Activated CD8-positive, alpha-beta memory T cell treated with anti-CD3 and anti-CD28 coated beads for 48 hours (primary cell): ENCODE measurements at places on chromosomes 16 and 17.
A peak's percentile ranks its signal among the peaks of the same experiment; 100 is the strongest.

- no peak for DNase-seq
Measured at GRCh38 chr16:87094556-87094865, 222.7 kb downstream of the C16orf95 start.

- DNase-seq, result no peak
Measured at GRCh38 chr16:17460890-17461289, 9.9 kb downstream of the XYLT1 start.

GRCh38 chr17:67689534-67690177 is 28.1 kb upstream of the NOL11 start:
- peak; percentile 4 for DNase-seq

- DNase-seq, result no peak
Measured at GRCh38 chr17:32504166-32504990, 17.6 kb downstream of the CDK5R1 start.

GRCh38 chr17:8397636-8398035 is at the start of gene RNF222:
Gene RNF222, minus strand, starts transcription at chr17:8397827. Its CDS starts 4,366 bp downstream, at chr17:8393461.
- DNase-seq, result no peak

- DNase-seq, result peak; percentile 68
Measured at GRCh38 chr17:6913608-6914443, 82.0 kb upstream of the ALOX12 start.

DNA sequence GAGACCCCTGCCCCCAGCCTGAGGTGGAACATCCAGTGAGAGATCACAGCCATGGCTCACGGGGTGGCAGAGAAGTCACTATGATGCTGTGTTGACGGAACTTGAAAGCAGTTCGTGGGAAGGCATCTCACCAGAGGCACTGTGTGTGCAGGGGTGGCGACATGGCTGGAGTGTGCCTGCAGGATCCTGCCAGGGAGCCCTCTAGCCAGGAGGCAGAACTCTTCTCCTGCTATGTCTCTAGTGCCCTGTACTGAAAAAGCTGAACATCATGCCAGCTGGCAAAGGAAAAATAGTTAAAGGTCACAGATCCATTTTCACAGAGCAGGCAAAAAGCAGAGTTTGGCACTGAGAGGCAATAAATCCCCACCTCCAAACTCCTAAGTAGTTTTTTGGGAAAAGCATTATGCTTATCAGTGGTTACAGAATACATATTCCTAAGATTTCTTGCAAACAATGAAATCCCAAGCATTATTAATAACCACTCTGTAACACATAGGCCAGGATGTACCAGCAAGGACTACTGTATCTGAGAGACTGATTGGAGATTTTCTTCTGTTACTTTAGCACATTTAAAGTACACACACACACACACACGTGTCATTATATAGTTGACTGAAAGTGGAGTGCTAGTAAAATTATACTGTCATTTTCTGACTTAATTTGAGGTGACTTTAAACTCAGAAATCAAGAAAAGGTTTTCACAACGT is 36.8 kb downstream of the TNRC6C start:
- no peak for DNase-seq

GRCh38 chr17:59754552-59754951 is 47.1 kb downstream of the VMP1 start:
- DNase-seq, result no peak

DNA sequence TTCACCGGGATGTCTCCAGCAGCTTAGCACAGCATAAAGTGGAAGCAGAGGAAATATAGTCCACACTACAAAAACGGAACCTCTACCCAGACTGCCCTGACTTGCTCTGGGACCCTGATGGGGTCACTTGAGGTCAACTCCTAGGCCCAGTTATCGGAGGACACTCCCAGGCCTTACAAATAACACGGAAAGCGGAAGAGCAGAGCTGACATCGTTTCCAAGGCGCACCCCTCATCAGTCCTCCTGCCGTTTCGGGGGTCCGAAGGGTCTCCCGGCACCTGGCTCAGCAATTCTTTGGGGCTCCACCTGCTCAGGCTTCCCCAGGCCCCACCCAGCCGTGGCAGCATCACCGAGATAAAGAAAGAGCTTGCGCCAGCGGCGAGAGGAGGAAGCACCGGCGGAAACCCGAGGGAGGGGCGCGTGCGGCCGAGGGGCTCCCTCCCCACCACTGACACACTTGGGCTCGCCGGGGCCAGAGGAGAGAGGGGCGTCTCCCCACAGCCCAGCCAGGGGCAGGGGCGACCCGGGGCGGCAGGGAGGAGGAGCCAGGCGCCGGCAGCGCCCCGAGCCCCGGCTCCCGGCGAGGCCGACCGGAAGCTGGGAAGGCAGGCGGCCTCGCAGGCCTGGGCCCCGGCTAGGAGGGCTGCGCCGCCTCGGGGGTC is 727 bp downstream of the CORO7 start:
- DNase-seq, result no peak

DNA sequence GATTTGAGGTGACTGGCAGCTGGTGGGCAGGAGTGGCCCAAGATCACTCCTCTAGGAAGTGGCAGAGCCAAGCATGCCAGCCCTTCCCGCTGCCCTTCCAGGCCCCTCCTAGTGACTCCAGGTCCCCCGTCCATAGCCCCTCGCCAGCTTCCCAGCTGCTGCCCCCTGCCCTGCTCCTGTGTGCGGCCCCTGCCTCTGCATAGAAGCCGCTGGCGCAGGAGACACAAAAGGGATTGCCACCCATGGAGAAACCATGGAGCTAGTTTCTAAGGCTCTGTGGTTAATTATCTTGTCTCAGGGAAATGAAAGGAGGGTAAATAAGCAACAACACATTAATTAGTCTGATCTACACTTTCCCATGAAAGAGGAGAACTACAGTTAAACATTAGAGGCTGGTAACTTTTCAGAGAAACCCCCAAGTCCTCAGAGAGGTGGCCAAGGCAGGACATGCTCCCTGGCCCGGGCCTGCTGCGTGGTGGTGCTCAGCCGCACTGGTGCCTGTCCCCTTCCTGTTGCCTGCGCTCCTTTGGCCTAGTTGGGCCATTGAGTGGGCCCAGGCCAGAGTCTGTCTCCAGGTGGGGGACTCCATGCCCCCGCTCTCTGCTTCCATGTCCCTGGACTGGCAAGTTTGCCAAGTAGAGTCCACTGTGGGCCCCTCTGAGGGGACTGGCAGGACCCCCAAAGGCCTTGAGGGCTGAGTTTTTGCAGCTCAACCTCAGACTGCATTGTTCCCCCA is 65.2 kb downstream of the PRMT7 start:
- DNase-seq, result no peak

GRCh38 chr16:27284865-27285675 is 16.5 kb upstream of the NSMCE1 start:
- DNase-seq, result no peak

- no peak for DNase-seq
Measured at GRCh38 chr16:678858-679813, 1.1 kb upstream of the STUB1 start.

DNA sequence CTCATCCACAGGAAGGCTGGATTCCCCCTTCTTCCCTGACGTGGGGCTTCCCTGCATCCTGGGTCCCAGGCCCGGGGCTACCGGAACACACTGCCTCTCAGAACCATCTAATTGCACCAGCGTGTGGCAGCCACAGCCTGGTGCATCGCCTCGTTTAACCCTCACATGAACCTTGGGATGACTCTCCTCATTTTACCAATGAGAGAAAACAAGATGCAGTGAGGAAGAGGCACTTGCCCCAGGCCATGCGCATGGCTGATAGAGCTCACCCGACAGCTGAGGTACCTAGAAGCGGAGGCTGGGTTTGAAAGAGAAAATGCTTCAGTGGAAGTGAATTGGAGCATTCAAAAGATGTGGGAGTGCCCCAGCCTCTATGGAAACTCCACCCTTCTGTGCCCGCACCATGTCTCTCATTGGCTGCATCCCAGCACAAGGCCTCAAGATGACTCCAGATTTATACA is 162.3 kb downstream of the KATNIP start:
- DNase-seq, result no peak

DNA sequence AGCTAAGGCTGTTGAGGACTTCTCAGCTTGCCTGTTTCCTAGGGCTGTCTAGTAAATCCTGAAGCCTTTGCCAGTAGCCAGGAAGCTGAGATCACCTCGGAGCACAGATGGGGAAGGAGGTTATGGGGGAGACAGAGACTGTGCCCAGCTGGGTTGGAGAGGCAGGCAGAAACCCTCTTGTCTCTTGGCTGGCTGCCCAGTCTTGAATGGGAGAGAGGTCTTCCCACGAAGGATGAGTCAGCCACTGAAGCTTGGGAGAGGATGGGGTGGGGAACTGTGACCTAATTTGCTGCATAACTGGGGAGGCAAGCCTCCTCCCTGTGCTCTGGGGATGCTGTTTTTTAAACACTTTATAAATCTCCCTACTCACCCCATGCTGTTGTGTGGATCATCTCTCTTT is 69.8 kb downstream of the SHISA9 start:
- DNase-seq, result no peak

- peak; percentile 2 for DNase-seq
Measured at GRCh38 chr17:70137451-70138230, 31.7 kb upstream of the KCNJ2 start.

DNA sequence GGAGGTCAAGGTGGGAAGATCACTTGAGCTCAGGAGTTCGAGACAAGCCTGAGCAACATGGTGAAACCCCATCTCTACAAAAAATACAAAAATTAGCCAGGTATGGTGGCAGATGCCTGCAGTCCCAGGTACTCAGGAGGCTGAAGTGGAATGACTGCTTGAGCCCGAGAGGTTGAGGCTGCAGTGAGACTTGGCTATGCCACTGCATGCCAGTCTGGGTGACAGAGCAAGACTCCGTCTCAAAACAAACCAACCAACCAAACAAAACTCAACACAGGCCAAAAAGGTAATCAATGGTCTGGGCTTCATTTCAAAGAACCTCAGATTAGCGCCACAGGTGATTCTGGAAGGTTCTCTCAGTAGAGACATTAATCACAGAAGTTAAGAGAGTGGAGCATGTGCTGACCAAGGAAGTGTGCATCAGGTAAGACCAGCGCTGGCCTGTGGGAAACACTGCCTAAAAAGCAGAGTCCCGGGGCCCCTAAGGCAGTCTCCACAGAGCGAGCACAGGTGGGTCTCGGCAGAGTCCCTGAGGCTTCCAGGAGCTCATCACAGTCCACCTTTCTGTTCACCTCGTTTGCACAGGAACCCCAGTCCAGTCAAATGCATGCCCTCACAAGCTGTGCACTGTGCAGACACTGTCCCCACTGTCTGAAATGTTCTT is 71.5 kb upstream of the TRAP1 start:
- no peak for DNase-seq
